T1000 (cell line): ENCODE measurements at places on chromosomes 7 and 10.

DNA sequence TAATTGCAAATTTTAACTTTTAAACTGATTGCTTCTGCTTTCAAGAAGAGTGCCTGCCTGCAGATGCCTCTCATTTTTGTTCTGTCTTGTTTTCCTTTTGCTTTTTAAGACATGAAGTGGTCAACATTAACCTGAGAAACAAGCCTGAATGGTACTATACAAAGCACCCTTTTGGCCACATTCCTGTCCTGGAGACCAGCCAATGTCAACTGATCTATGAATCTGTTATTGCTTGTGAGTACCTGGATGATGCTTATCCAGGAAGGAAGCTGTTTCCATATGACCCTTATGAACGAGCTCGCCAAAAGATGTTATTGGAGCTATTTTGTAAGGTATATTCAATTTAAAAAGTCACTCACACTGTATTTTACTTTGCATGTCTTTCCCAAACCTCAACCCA lies 8.8 kb downstream of the GSTO2 start:
- no peak for DNase-seq

DNA sequence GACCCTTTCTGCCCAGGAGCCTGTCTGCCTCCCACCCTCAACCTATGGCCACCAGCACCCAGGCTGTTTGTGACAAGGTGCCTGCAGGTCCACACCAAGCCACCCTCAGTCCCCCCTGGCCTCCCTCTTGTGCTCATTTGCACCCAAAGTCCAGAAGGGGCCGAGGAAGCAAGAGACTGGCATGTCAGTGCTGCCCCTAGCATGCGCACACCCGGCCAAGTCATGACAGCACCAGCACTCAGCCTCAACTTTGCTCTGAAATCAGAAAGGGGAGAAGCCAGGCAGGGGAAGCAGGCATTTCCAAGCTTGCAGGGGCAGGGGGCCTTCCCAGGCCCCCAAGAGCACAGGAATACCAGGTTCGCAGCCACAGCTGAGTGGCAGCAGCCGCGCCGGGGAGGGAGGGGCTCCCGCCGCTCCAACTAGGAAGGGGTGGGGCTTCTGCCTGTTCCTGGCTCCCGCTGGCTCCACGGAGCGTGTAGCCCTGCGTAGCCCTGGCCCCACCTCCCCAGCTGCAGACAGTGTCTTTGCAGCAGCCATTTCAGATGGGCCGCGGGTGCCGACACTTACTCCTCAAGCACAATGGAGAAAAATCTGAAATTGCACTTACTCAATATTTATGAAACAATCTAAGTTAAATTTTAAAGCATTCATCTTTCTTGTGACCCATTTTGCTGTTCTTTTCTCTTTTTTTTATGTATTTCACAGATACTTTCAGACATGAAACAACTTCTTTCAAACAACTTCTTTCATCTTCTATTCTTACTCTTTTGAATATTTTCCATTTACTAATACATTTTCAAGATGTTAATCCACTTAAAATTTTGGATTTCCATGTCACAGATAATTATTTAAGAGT lies 54.9 kb upstream of the ABCB5 start:
- no peak for DNase-seq

GRCh38 chr10:129704786-129705525 lies 237.9 kb downstream of the MGMT start:
- no peak for DNase-seq

DNA sequence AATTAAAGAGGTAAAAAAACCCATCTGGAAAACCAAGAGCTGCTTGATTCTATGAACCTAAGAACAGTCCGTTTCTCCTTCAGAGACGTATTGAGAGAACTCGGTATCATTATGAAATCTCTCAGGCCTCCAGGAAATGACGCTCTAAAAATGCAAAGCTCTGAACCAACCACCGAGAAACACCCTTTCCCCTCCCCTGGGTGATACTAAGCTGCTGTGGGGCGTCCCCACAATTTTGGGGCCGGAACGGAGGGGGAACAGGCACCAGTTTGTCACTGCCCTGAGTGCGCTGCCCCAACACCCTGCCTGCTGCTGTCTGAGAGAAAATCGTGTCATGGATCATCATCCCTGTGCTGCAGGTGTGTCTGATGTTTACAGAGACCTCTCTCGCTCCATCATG lies 509.5 kb downstream of the DNAJB6 start:
- no peak for DNase-seq

DNA sequence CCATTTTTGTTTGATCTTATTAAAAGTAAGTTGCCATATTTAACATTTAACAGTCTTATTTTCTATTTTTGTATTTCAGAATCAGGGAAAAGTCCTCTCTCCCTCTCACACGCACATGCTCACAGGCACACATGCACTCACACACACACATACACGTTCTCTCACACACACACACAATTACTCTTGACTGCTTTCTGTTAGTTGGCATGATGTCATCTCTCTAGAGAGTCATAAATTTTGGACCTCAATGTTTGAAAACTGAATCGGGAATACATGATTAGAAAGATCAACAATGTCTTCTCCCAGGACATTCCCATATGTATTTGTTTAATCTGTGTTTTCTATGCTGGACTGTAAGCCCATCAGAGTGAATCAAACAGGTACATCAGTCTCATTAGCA lies 165.7 kb upstream of the AHR start:
- DNase-seq, result no peak

DNA sequence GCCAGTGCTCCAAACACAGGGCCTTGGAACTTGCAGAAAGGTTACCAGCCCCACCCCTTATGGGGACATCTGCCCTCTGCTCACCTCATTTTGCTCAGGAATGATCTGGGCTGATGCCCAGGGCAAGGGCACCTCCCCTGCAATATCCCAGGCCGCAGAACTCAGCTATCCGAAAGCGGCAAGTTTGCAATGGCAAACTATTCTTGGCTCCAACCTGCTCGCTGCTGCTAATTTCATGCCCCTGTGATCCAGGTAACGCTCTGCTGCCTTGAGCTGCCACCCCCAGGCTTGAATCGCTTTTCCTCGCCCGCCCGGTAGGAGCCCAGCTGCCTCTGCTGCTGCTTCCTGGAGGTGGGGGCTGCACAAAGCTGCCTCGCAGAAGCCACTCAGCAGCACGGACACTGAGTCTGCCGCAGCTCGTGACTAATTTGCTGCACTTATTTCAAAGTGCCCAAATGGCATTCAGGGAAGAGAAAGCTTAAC lies 18.2 kb downstream of the SLC29A3 start:
- DNase-seq, result no peak

GRCh38 chr10:124659380-124659779 lies 84.8 kb downstream of the FAM53B start:
- DNase-seq, result no peak

DNA sequence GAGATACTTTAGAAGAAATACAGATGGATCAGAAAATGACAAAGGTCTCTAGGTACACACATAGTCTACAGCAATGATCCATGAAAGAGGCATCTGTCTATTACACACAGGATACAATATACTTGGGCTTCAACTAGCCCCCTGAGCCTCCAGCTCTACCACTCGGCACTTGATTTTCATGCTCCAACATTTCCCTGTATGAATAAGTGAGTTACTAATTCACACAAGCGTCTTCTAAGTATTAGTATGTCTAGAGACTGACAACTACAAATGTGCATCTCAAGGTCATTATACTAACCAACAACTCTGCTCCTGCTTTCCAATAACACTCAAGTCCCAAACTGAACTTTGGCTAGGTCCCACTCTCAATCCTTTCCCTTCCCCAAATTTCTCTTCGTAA lies 8.3 kb downstream of the FAM204A start:
- no peak for DNase-seq

DNA sequence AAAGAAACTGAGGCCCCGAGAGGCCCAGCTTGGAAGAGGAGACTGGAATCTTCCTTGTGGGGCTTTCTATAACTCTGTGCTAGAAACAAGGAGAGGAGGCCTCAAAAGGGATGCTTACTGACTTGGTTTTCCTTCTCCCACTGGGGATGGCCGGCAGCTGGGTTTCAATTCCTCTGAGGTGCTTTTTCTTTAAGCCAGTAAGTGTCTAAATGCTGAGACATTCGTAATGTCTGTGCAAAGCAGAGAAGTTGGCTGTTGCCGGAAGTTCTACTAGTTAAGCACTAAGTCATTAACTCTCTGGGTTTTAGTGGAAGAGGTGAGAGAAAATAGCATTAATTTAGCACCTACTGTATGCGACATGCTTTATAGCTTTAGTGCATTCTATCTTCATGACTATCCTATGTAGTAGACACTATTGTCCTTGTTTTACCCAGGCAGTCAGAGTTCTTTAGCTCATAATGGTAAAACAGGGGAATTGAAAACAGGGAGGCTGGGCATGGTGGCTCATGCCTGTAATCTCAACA lies 135.2 kb downstream of the RGS10 start:
- DNase-seq, result no peak

DNA sequence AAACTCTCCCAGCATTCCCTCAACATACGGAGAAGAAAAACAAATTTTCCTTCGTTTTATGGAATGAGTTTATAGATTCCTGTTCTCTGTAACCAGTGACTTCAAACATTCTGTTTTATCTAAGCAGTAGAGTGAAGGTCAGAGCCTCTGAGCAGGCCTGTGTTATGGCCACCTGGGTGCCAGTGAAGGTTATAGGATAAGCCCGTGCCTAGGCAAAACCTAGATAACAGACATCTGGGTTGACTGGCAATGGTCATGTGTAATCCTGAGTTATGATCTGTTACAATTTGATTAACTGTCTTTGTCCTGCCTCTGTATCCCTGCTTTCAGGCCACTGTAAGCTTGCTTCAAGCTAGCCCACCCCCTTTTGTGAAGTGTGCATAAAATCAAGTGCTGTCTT lies 8.3 kb downstream of the LSM5 start:
- DNase-seq, result no peak

GRCh38 chr7:138865843-138866242 lies 67.8 kb upstream of the ATP6V0A4 start:
- DNase-seq, result no peak

DNA sequence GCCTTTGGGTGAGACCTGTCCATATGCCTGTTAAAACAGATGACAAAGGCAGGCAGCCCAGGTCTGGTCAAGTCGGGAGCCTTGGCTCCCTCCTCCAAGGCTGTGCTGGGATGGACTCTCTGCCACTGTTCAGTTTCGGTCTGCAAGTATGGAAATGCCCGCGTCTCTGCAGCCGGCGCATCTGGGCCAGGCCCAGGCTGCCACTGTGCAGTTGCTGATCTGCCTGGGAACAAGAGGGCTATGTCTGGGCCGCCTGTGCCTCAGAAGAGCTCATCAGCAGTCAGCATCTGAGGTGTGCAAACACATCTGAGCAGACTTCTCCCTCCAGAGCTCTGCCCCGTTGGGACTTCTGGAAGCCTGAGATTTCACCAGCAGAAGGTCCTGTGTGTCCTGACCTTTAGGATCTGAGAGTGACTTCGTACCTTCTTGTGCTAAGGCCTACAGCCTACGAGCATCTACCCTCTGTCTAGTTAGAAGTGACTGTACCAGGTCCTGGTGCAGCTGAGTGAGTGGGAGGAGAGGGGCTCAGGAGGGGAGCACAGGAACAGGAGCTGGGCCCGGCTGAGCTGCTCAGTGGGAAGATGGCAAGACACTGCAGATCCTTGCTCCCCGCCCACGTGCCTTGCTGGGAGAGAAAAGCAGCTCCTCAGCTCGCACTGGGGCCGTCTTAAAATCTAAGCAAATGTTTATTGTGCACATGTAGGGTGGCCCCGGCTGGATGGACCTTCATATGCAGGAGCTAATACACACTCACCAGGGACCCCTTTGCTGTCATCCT lies 50.9 kb downstream of the DOCK1 start:
- DNase-seq, result no peak

DNA sequence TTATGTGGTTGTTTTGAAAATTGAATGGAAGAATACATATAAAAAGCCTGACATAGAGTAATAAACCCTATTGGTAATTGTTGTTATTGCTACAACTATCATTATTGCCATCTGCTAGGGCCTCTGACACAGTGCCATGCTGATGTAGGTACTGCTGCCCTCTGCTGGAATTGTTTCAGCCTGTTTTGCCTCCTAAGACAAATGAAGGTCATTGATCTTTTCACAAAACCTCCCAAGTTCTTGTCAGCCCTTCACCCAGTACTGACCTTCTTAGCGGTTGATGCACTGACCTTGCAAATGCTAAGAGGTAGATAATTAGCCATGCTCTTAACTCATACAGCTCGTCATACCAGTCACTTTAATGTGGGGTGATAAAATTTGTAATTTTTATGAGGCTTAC lies 975.2 kb downstream of the SORCS1 start:
- peak; percentile 2 for DNase-seq

- DNase-seq, result no peak
These were observed 300.8 kb downstream of the GRID1 start for GRCh38 chr10:86065711-86066251.

DNA sequence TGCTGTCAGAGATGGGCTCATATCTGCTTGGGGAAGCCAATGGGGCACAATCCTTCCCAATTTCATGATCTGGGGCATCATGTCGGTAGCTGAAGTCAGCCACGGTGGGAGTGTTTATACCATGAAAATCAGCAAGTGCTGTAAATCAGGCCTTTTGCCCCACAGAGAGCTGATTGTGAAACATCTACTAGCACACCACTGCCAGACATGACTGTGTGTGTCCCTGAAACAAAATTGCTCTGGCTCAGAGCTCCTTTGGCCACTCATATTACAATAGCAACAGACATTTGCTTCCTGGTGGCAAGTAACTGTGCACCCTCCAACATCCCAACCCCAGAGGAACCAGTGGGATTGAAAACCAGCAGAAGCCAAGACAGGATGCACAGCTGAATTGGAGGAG lies 23.7 kb downstream of the GPR26 start:
- no peak for DNase-seq

DNA sequence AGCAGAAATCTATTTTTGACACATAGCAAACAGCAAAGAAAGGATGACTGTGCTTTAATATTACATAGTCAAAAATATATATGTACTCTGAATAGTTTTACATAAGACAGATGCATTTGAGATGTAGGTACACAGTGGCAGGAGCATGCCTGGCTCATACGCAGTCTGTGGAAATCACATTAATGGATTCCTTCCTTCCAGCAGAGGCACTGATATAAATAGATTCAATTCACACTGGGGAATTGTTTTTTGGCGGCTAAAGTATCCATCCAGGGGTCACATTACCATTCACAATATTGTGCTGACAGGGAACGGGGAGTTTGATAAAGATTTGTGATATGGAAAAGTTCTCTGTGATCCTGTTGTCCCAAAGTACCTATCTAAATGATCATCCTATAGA lies 72.5 kb upstream of the AGR3 start:
- no peak for DNase-seq

GRCh38 chr10:113180401-113181154 lies 230.5 kb downstream of the TCF7L2 start:
- DNase-seq, result no peak

DNA sequence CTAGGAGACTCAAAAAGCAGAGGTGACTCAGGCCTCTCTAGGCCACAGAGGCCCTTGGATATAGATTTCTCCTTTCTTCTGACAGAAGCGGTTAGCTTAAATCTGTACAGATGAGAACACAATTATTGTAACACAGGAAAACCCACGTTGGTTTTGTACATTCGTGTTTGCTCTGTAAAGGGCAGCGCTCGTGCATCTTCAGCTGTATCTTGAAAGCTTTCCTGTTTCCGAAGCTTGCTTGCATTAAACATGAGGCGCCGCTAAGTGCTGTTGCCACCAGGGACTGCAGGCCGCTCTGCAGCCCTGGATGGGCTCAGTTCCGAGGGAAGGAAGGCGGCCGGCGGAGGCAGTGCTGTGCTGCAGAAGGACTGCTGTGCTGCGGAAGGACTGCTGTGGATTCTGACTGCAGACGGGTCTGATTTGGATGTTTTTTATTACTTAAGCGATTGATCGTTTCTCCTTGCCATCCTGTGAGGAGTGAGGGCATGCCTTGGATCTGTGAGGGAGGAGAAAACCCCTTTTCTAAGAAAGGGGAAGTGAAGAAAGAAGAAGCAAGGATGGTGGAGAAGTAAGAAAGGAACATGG lies 53.3 kb downstream of the FHIP2A start:
- no peak for DNase-seq

GRCh38 chr7:77538281-77539212 lies 1.5 kb downstream of the PTPN12 start:
- DNase-seq, result peak; percentile 52
